Aortic smooth muscle cell (primary cell): ENCODE measurements at places on chromosomes 7 and 10. TPM values are rescaled to one million over a fixed set of nuclear protein-coding genes. Genes with fewer than 3 reads are reported as not detected.

Gene SORBS1
- 1.5 and 3.3 TPM in 2 replicates for total RNA-seq

Gene FAM25G
- not detected in 2 replicates for total RNA-seq

Gene NUDT5
- total RNA-seq, result 46.2 and 56.0 TPM in 2 replicates

Gene HTR5A
- not detected in 2 replicates for total RNA-seq

Gene TNS3
- 19.4 and 43.8 TPM in 2 replicates for total RNA-seq

Gene PRLHR
- not detected in 2 replicates for total RNA-seq

Gene SORCS1
- under 0.01 TPM in 1 of 2 replicates, not detected in the other for total RNA-seq

Gene SUN3
- not detected in 2 replicates for total RNA-seq

Gene CPN1
- total RNA-seq, result not detected in 2 replicates

Gene ATXN7L1
- 7.5 and 8.6 TPM in 2 replicates for total RNA-seq

Gene CADPS2
- total RNA-seq, result 21.7 TPM in 2 replicates

Gene ADRA2A
- 0.81 and 4.2 TPM in 2 replicates for total RNA-seq

Gene AGAP3
- total RNA-seq, result 22.0 and 31.8 TPM in 2 replicates

Gene CPA2
- not detected in 2 replicates for total RNA-seq

Gene NUDT13
- 1.3 and 2.0 TPM in 2 replicates for total RNA-seq

Gene FRMD4A
- total RNA-seq, result 45.0 and 58.9 TPM in 2 replicates

Gene KIFBP
- 35.9 and 39.2 TPM in 2 replicates for total RNA-seq

Gene ARHGEF35
- 2.0 and 3.0 TPM in 2 replicates for total RNA-seq

Gene IFIT1B
- 0.06 TPM in 1 of 2 replicates, not detected in the other for total RNA-seq

Gene PRF1
- not detected in 2 replicates for total RNA-seq

Gene APBB1IP
- total RNA-seq, result not detected in 2 replicates

Gene GRID1
- total RNA-seq, result 0.06 TPM in 1 of 2 replicates, not detected in the other

Gene CALHM1
- total RNA-seq, result not detected in 2 replicates

Gene LBX1
- not detected in 2 replicates for total RNA-seq

Gene TMEM229A
- total RNA-seq, result 0.13 and 0.37 TPM in 2 replicates

Gene DNAJB12
- total RNA-seq, result 19.7 and 24.8 TPM in 2 replicates

Gene XRCC2
- total RNA-seq, result 1.6 and 3.0 TPM in 2 replicates

Gene ATOH7
- under 0.01 TPM in 1 of 2 replicates, not detected in the other for total RNA-seq

Gene SCART1
- total RNA-seq, result 3.3 TPM in 2 replicates

Gene SEMA3E
- 0.06 and 0.13 TPM in 2 replicates for total RNA-seq

Gene BET1
- total RNA-seq, result 22.2 and 25.2 TPM in 2 replicates

Gene ZNF853
- 0.06 and 0.13 TPM in 2 replicates for total RNA-seq

Gene IFIT1
- total RNA-seq, result 6.1 and 12.7 TPM in 2 replicates

Gene GNGT1
- not detected in 2 replicates for total RNA-seq

Gene ANKRD1
- 2.2 TPM in 2 replicates for total RNA-seq

Gene CHN2
- 0.26 TPM in 1 of 2 replicates, not detected in the other for total RNA-seq

Gene RELN
- 1.2 and 1.3 TPM in 2 replicates for total RNA-seq

Gene CCDC3
- 7.5 and 21.1 TPM in 2 replicates for total RNA-seq

Gene LANCL2
- 17.0 and 18.8 TPM in 2 replicates for total RNA-seq
